ENCODE measurements at places on chromosomes 11 and 22. TPM values are rescaled to one million over a fixed set of nuclear protein-coding genes. Genes with fewer than 3 reads are reported as not detected.

Gene BAIAP2L2
- total RNA-seq = 0.13 TPM

Gene MS4A6A
- 1.7 TPM for total RNA-seq

Gene RAB38
- total RNA-seq = 1.5 TPM

Gene CHRNA10
- 1.5 TPM for total RNA-seq

Gene KREMEN1
- total RNA-seq = 11.5 TPM

Gene OLFML1
- not detected for total RNA-seq

DNA sequence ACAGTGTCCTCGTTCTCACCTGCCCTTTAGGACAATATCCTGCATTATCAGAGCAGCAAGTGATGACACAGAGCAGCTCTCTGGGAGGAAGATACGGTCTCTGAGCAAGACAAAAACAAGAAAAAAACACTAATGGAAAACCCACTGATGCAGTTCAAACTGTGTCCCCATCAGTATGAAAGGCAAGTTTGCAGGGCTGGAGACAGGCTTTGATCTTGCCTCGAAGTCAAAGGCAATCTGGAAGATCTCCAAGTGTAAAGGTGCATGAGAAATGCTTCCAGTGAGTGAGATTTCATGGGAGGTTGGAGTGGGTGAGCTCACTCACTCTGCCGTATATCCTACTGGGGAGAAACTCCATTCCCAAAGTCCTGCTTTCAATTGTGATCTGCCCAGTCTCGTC, 157.5 kb downstream of the KIRREL3 start:
- H3K27ac ChIP-seq = no peak overlapping the region
- no peak overlapping the region for H3K4me3 ChIP-seq
- no peak for DNase-seq
- H3K27me3 ChIP-seq = no peaks in the 10 kb centered on the region
- H3K36me3 ChIP-seq = no peaks in the 10 kb centered on the region

DNA sequence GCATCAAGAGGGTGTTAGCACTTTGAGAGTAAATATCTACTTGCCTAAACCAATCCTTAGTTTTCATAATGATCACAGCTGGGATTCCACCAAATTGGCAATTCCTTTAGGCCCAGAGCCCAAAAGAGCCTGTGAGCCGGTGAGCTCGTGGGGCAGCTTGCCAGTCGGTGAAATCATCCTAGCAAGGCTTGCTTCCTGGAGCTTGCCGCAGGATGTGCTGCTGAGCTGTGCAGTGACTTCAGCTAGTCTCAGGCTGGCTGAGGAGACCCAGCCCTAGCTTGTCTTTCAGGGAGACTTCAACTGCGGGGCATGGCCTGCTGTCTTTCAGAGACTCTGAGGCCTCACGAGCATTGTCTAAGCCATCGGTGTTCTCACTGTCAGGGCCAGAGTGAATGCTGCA, 73.6 kb upstream of the SUSD2 start:
- H3K27ac ChIP-seq = no peak overlapping the region
- peaks cover 71% of the 10 kb centered on the region for H3K36me3 ChIP-seq
- DNase-seq = no peak
- H3K27me3 ChIP-seq = no peaks in the 10 kb centered on the region
- no peak overlapping the region for H3K4me3 ChIP-seq

GRCh38 chr11:61071913-61072312, 30.4 kb upstream of the CD5 start:
- H3K27me3 ChIP-seq = peaks cover 13% of the 10 kb centered on the region
- peaks cover 15% of the 10 kb centered on the region for H3K4me1 ChIP-seq
- H3K36me3 ChIP-seq = no peaks in the 10 kb centered on the region
- no peak overlapping the region for H3K4me3 ChIP-seq
- H3K27ac ChIP-seq = no peak overlapping the region
- DNase-seq = no peak

GRCh38 chr11:37449146-37449545, 851.1 kb upstream of the RAG2 start:
- no peak overlapping the region for H3K4me3 ChIP-seq
- no peaks in the 10 kb centered on the region for H3K4me1 ChIP-seq
- no peaks in the 10 kb centered on the region for H3K36me3 ChIP-seq

- H3K4me1 ChIP-seq = peaks cover 32% of the 10 kb centered on the region
- no peak overlapping the region for H3K4me3 ChIP-seq
- no peak overlapping the region for H3K27ac ChIP-seq
- H3K27me3 ChIP-seq = no peaks in the 10 kb centered on the region
- no peak for DNase-seq
- no peaks in the 10 kb centered on the region for H3K36me3 ChIP-seq
Observed at GRCh38 chr11:75474240-75474639, 41.2 kb upstream of the KLHL35 start.

DNA sequence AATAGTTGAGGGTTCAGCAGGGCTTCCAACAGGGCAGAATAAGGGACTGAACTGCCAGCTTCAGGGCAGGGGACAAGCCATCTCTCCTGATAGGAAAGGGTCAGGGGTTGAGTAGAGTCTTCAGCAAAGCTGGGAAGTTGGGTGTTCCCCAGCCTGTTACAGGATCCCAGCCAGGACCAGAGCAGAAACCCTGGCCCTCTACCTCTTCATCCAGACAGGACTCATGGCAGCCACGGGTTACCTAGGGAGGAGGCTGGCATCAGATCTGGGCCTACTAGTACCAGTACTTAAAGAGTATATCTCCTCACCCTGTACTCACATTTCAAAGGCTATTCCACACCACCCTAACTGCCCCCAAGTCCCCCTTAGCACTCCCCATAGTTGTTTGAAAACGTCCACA, 2.4 kb upstream of the TAF10 start:
- peaks cover 17% of the 10 kb centered on the region for H3K4me1 ChIP-seq
- H3K27me3 ChIP-seq = no peaks in the 10 kb centered on the region
- H3K4me3 ChIP-seq = no peak overlapping the region
- peaks cover 42% of the 10 kb centered on the region for H3K36me3 ChIP-seq
- no peak for DNase-seq

DNA sequence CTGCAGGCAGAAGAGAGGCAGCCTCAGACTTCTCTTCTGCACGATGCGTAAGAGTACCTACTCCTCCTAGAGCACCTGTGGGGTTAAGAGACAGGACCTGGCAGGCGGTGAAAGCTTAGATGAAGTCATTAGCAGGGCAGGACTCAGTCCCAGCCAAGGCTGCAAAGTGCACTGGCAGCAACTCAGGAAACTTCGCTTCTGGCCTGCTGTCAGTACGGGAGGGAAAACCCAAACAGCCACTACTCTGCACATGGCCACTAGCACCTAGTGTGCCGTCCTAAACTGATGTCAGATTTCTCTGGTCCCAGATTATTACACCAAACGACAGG, 8.8 kb upstream of the KLHL35 start:
- no peak for DNase-seq
- no peaks in the 10 kb centered on the region for H3K4me1 ChIP-seq
- no peaks in the 10 kb centered on the region for H3K27me3 ChIP-seq
- no peak overlapping the region for H3K4me3 ChIP-seq
- no peak overlapping the region for H3K27ac ChIP-seq
- no peaks in the 10 kb centered on the region for H3K36me3 ChIP-seq

GRCh38 chr11:124204008-124204407, 20.9 kb downstream of the OR10D3 start:
- H3K27me3 ChIP-seq = no peaks in the 10 kb centered on the region
- no peak overlapping the region for H3K4me3 ChIP-seq
- no peaks in the 10 kb centered on the region for H3K36me3 ChIP-seq
- H3K4me1 ChIP-seq = peaks cover 14% of the 10 kb centered on the region
- no peak for DNase-seq

- no peaks in the 10 kb centered on the region for H3K4me1 ChIP-seq
- H3K27me3 ChIP-seq = no peaks in the 10 kb centered on the region
- DNase-seq = no peak
Observed at GRCh38 chr11:93166194-93166593, 31.6 kb downstream of the SLC36A4 start.

DNA sequence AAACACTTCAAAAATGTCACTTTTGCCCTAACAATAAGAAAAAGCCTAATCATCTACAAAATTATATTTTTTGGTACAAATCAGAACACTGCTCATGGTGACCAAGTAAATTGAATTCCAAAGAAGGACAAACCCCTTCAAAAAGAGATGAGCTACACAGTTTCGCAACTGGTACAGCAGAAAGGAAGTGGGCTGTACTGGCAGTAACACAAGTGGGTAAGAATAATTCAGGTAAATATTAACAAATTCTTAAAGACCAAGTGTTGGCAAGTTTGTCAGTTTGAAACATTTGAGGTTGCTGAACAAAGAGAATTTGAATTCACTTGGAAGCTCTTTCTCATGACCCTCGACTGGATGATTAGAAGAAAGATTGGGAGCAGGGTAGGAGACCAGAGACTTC, 35.5 kb downstream of the MSANTD4 start:
- no peak for DNase-seq
- no peaks in the 10 kb centered on the region for H3K36me3 ChIP-seq
- H3K27me3 ChIP-seq = no peaks in the 10 kb centered on the region
- no peak overlapping the region for H3K4me3 ChIP-seq
- no peaks in the 10 kb centered on the region for H3K4me1 ChIP-seq
- H3K27ac ChIP-seq = no peak overlapping the region
